ENCODE measurements at places on chromosomes 1 and 21.

DNA sequence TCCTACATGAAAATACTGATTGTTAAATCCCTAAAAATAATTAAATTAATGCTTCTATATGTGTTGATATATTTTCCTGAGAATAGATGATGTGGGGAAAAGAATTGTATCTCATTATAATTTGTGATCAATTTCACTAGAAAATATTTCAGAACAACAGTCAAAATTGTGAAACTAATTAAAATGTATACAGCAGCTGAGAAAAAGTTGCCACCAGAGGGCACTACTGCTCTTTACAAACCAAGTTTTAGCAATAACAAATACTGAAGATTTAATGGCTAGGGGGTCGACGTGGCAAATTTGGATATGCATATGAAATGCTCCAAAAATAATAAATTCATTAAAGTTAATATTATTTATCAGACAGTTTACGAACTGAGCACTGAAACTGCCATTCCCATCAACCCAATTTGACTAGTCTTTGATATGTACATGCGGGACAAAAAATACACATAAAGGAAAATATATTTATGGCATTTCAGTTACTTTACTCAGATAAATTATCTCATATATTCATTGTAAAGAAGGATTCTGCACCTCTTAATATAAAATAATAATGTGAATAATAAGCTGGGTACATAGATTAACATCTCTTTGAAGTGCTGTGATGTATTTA lies 96.3 kb upstream of the TMPRSS15 start:
- DNase-seq: no peak

GRCh38 chr1:85259912-85260274 lies 431 bp upstream of the C1orf52 start:
- no peak for DNase-seq

- no peak for DNase-seq
Measured at GRCh38 chr1:9031484-9032259, 5.4 kb upstream of the SLC2A7 start.

- no peak for DNase-seq
Measured at GRCh38 chr1:1206376-1206965, at the start of gene TNFRSF18. Gene TNFRSF18 (minus strand): TSS chr1:1206592. CDS start chr1:1206571, 21 bp downstream.

DNA sequence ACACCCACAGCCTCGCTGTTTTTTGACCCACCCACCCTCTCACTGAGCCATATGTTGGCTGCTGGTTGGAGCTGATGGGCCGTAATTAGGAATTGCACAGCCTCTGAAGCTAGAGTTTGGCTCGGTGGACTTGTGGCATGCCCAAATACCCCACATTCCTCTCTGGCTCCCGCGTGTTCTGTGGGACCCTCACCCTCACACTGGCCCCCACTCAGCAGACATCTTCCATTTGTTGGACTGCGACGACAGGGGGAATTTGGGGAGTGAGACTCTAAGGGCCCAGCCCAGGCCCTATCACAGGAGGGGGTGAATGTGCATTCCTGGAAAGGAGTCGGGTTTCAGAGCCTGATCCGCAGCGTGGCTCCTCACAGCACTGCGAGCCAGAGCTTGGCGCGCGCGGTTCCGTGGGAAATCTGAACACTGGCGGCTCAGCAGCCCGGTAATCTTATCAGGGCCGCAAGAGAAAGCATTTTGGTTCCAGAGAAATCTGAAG lies 5.2 kb downstream of the RCSD1 start:
- DNase-seq: no peak

DNA sequence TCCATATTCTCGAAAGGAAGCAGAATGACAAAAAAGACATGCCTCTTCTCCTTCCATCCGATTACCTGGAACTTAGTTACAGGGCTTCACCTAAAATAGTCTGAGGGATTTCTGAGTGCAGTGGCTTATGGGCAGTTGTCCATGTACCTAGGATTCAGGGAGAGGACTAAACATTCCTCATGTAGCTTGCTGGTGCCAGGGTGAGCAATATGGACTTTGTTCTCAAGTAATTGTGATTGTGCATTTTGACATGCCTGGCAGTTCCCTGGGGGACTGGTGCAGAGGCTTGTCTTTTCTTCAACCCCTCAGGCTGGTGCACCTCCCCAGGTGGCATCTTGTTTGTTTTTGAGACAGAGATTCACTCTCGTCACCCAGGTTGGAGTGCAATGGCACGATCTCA lies 6.1 kb upstream of the PSEN2 start:
- no peak for DNase-seq

DNA sequence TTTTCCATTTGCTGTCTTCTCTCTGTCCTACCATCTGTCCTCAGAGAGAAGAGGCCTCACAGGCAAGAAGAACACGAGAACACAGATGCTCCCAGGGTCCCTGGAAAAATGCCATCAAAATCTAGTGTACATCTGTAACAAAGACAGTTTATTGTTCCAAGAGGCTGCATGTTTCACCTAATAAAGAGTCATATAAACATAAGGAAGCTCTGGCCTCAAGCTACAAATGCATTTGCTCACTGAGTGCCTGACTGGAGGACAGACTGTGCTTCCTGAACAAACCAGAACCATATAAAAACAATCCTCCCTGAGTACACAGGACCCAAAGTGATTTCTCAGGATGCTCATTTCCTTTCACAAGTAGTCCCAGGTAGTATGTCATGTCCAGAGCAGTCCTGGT lies 76.3 kb upstream of the SLC44A3 start:
- DNase-seq: no peak

DNA sequence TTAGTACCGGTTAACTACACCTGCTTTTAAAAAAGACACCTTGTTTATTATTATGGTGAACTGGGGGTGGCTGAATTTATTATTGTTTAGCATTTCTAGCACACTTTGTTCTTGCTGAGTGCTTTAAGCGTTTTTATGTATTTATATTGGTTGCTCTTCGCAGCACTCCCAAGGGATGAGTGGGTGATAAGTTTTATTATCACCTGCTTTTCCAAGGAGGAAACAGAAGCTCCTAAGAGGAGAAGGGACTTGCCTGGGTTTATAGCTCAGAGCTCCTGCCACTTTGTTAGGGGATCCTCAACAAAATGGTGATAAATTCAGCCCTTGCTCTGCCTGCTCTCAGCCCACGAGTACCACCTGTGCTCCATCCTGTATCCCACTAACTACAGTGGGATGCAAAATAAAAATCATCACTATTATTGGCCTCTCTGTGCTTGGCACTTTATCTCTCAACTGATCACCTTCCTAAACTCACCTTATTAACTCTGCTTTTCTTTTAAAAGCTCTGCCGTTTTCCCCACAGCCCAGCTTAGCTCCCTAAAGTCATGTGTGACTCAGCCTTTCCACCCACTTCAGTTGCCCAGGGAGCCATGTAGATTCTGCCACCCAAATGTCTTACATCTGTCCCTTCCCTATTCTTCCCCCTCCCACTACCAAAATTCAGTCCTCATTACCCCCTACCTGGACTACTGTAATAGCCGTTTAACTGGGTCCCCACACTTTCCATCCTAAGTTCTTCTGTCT lies 44.5 kb downstream of the BCL9 start:
- DNase-seq: no peak

DNA sequence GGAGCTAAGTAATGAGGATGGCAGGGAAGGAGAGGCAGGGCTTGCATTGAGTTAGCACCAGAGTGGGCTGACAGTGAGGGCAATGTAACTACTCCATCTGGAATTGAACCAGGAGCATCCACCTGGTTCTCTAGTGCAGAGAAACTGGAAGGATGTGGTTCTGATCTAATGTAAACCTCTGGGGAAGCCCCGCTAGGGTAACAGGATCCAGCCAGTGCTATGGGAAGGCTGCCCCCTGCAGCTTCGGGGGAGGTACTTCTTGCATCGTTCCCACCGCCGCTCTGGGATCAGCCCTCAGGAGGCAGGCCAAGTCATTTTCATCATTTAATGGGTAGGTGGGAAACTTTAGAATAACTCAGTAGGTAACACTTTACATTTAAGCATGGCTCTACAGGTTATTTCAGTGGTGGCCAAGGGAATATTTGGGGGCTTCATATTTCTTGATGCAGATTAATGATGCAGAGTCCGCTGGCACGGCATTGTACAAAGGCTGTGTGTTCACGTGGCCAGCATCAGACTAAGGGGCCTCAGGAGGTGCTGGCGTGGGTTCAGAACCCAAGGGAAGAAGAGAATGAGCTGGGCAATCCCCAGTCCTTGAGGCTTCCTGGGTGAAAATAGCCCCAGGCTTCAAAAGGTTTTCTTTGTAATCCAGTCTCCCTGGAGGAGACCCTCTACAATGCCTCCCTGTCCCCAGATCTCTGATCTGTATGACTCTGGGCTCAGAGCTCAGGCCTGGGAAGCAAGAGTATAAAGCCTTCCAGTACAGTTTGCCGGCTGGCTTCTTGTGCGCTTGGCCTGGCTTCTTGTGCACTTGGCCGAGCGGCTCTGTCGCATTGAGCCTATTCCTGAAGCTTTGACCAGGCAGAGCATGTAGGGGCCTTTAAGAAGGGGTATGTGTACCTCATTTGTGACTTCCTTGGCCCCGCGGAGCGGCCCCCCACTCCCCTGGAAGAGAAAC lies 26.4 kb upstream of the KAZN start:
- DNase-seq: no peak

DNA sequence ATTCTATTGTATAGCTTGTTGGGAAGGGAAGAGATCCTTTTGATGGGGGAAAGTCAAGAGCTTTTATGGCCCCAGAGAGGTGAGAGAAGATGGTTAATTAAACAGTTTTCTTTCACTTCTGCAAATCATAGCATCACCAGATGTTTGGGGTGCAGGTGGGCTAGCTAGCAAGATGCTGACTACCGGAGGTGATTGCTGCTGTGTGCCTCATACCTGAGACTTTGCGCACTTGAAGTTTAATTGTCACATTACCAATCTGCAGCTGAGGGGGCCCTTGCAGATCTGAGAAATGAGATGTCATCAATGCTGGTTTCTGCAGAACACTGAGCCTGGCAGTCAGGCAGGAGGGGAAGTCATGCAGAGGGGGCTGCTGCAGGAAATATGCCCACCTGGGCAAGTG lies 73.9 kb downstream of the SNRPE start:
- no peak for DNase-seq

GRCh38 chr1:79151006-79151796 lies 144.7 kb upstream of the ADGRL4 start:
- DNase-seq: no peak

DNA sequence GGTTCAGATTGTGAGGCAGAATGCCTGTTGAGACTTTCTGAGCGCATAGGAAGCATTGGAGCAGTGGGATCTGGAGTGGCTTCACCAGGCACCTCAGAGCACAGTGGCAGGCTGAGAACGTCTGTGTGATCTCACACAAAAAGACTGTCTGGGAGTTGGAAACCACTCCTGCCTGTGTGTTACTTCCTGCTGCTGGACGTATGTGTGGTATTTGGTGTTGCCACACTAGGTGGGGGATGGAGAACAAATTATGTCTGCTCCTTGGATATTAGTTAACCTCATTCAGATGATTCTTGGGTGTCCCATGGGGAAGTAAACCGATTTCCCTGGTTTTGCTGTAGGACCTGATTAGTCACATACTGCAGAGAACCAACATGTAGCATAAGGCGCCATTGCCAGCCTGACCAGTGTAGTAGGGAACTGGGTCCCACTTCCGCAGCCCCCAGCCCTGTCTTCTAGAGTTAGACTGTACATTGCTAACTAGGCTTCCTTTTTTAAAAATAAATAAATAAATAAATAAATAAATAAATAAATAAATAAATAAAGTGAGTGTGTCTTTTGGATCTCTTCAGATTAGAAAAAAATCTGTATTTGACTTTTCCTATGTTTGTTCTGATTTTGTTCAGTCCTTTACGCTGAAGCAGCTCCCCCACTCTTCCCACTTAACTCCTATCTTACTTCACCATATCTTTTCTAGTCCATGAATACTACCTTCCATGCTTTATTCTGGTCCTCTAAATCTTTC lies 26.9 kb downstream of the UCK2 start:
- no peak for DNase-seq
